ENCODE measurements at places on chromosomes 5 and 9. TPM values are rescaled to one million over a fixed set of nuclear protein-coding genes. Genes with fewer than 3 reads are reported as not detected.

The SPATA31A3 gene
- not detected for total RNA-seq

The IL3 gene
- not detected for total RNA-seq

The ADCY2 gene
- total RNA-seq: under 0.01 TPM

The IL5 gene
- total RNA-seq: not detected

The WHRN gene
- total RNA-seq: 0.25 TPM

The RICTOR gene
- total RNA-seq: 48.9 TPM

The GNA14 gene
- total RNA-seq: 4.4 TPM

The CAMK4 gene
- total RNA-seq: 0.37 TPM

The PLPP1 gene
- total RNA-seq: 79.5 TPM

The ACER2 gene
- total RNA-seq: 2.5 TPM

The ACOT12 gene
- not detected for total RNA-seq

The BAAT gene
- total RNA-seq: not detected

The KIF20A gene
- 69.1 TPM for total RNA-seq

The DMGDH gene
- total RNA-seq: 1.7 TPM
